ENCODE measurements at places on chromosomes 5 and 9.

DNA sequence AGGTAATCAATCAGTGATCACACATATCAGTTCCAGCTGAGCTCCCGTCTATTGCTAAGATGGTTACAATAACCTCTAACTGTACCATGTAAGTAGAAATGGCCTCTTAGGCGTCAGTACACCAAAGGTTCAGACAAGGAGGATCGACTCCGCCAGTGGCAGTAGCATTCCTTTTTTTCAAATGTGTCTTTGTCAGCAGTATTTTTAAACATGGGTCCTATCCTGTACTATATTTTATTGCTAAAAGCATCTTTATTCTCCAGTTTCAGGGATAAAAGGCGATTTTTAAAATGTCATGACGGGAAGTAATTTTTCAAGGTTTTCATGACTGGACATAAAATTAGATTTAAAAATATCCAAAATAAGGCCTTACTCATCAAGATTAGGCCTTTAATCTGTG lies 64.8 kb upstream of the TBCA start:
- DNase-seq: no peak

DNA sequence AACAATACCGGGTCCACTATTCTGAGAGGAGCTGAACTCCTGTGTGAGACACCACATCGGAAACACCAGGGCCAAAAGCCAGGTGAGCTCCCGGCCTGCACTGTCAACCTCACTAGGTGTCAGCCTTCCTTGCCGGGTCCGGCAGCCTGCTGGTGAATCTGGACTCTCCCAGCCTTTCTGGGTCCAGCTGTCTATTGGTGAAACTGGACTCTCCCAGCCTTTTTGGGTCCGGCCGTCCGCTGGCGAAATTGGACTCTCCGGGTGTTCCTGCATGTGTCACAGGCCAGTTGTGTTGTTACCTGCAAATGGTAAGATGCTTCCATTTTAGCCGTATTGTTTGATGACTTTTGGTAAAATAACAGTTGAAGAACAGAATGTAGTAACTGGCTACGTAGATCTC lies 801.5 kb downstream of the CDH9 start:
- DNase-seq: no peak

GRCh38 chr5:13653709-13654108 lies 290.8 kb downstream of the DNAH5 start:
- DNase-seq: no peak

- DNase-seq: no peak
These were observed 2.4 kb downstream of the SURF6 start for GRCh38 chr9:133333566-133333965.

- DNase-seq: no peak
These were observed 95.5 kb upstream of the PHYKPL start for GRCh38 chr5:178327931-178328711.

- peak; percentile 93 for DNase-seq
These were observed at the start of gene RASA1 for GRCh38 chr5:87267574-87268125. RASA1 (plus strand) TSS chr5:87267883; CDS start chr5:87268452, 569 bp downstream.

DNA sequence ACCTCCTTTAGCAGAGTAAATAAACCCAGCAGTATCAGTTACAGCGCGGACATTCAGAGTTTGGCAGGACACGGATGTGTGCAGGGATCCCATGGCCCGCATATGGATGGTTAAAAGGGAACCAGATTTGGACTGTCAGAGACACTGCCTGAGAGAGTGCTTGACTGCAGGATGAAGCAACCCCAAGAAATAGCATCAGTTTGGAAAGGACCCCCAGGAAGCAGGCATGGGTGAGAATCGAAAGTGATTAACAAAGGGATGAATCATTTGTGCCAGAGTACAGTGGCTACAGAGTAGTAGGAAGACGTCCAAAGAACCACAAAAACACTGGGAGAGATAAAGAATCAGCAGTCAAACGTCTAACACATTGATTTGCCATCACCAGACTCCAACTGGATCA lies 5.5 kb downstream of the C7 start:
- no peak for DNase-seq

GRCh38 chr9:111034898-111035539 lies 3.3 kb downstream of the LPAR1 start:
- DNase-seq: peak; percentile 24

DNA sequence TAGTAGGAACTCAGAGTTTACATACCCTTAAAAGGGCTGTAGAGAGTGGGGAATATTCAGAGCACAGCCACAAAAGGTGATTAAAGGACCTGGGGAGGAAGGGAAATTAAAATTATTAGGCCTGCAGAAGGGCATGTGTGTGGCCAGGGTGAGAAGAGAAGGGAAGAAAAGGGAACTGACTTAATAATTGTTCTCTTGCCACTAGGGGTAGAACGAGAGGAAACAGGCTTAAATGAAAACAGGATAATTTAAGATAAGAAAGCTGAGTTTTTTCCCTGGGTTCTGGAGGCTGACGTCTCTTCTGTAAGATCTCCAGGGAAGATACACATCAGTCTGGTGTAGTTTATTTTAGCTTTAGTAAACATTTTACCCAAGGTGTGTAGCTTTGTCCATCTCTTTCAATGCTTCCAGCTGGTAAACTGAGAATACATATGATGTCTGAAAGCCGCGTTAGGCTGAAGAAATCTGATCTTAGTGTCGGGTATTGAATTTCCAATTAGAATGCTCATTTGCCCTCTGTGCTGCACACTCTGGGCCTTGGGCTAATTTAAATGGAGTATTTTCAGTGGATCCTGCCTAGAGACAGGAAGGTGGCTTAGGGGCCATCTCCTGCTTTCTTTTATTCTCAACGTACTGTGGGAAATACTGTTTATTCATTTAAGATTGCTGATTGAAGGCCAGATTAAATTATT lies 416.8 kb downstream of the TMEM38B start:
- DNase-seq: no peak

- no peak for DNase-seq
These were observed 7.6 kb downstream of the TNIP1 start for GRCh38 chr5:151073280-151073679.

GRCh38 chr5:97094579-97095317 lies 47.7 kb downstream of the LIX1 start:
- no peak for DNase-seq

DNA sequence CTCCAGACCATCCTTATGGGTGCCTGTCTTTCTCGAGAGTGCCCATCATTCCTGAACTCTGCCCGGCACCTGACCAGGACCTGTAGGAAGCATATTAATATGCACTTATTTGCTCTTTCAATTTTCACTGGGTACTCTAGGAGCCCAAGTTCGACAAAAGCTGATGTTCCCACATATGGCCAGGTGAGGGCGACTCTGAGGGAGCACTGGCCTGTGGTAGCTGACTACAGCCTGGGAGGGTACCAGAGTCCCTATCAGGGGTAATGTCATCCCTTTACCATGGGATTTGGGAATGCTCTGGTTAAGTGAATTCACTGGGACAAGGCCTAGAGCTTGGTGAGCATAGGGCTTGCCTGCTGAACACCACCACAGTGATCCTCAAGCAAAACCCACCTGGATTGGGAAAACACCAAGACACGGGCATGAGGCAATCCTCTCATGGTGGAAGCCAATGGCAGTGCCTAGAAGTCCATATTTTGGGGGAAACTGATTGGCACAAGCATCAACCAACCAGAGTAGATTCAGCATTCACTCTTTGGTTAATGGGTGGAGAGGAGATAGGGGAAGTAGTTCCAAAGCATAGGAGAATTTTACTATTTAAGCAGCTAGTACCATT lies 112.2 kb downstream of the MTX3 start:
- no peak for DNase-seq

GRCh38 chr5:122332599-122333555 lies 20.8 kb downstream of the SNCAIP start:
- DNase-seq: no peak

- DNase-seq: peak; percentile 78
These were observed 702 bp downstream of the CDC20B start for GRCh38 chr5:55172051-55172899.

- no peak for DNase-seq
These were observed 3.2 kb downstream of the SNX30 start for GRCh38 chr9:112753725-112754124.

- DNase-seq: no peak
These were observed 185.1 kb downstream of the RGS3 start for GRCh38 chr9:113648586-113648985.

DNA sequence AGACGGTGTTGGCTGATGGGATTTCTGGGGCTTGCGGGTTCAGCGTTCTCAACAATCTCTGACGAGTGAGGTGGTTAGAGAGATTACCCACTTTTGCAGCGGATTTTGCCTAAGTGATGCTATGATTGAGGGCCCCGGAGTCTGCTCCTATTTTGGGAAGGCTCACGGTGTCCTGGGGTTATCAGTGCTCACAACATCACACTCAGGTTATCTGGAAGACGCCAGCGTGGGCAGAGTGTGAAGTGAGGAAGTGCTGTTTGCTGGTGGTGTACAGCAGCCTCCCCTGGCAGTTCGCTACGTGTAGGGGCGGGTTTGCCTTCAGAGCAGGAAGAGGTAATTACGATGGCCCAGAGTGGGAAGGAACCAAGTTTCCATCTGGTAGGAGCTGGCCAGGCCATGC lies 341.2 kb upstream of the IRX2 start:
- DNase-seq: no peak

DNA sequence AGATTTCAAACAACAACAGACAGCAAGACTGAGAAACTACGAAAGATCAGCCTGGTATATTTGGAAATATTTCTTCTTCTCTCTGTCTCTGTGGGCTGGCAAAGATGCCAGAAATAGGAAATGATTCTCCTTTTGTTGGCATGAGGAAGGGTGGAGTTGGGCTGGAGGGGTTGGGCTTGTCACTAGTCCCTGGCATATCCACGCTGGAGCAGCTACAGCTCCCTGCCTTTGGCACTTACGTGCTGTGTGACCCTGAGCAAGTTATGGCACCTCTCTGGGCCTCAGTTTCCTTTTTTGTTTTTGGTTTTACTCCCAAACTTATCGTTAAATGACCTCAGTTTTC lies 354 bp upstream of the KCNMB1 start:
- DNase-seq: no peak

- peak; percentile 73 for DNase-seq
These were observed 79.4 kb downstream of the ESM1 start for GRCh38 chr5:54905942-54906537.

DNA sequence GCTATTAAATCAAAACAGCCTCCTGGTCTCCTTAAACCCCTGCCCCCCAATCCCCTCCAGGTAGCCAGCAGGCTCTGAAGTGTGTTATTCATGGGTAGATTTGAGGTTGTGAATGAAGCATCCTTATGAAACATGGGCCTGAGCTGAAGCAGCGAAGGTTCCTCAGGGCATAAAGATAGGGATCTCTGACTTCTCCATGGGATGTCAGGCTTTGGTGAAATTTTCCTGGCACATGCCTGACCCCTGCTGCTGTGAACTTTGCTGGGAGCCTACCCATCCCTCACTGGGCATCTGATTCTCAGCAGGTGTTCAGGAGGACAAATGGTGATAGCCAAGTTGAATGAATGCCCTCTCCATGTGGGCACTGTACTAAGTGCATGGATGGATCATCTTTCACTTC lies 250.3 kb downstream of the ASTN2 start:
- DNase-seq: no peak

- no peak for DNase-seq
These were observed 32.5 kb downstream of the LEAP2 start for GRCh38 chr5:132905938-132906337.

DNA sequence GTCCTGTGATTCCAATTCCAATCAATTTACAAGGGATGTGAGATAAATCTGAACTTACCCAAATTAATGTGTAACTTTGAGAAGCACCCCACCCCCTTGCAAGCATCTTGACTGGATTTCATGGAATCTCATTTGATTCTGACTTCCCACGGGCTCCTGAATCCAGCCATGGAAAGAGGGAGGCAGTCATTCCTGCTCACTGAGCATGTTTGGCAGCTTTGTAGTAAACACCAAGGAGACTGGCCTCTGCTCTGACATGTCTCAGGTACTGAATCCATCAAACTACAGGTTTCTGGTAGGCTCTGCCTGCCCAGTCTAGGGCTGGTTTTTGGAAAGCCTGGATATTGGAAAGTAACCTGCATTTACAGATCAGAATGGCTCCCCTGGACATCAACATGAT lies 357.6 kb downstream of the ARHGEF28 start:
- no peak for DNase-seq

GRCh38 chr5:150618588-150619281 lies 21.7 kb upstream of the SYNPO start:
- DNase-seq: no peak

DNA sequence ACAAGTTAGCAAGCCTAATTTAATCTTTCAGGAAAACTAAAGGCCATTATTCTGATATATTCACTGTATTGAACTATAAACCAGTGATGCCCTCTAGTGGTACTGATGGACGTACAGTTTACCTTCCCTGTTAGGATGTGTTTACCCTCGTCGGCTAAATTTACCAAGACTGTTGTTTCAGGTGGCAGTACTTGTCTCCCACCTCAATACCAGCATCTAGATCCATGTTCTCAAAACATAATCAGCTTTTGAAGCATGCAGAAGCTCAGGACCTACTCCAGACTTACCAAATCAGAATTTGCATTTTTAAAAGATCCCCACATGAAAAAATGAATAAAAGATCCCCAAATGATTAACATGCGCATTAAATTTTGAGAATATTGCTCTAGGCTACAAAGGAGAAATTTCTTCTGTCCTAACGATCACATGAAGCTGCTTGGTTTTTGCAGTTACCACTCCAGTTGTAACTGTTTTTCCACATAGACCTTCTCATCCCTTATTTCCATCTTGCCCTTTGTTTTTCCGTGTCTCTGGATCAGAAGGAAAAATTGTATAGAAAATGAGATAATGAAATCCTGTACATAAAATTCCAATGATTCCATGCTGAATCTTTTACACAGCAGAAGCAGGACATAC lies 3.2 kb upstream of the BAAT start:
- peak; percentile 52 for DNase-seq

DNA sequence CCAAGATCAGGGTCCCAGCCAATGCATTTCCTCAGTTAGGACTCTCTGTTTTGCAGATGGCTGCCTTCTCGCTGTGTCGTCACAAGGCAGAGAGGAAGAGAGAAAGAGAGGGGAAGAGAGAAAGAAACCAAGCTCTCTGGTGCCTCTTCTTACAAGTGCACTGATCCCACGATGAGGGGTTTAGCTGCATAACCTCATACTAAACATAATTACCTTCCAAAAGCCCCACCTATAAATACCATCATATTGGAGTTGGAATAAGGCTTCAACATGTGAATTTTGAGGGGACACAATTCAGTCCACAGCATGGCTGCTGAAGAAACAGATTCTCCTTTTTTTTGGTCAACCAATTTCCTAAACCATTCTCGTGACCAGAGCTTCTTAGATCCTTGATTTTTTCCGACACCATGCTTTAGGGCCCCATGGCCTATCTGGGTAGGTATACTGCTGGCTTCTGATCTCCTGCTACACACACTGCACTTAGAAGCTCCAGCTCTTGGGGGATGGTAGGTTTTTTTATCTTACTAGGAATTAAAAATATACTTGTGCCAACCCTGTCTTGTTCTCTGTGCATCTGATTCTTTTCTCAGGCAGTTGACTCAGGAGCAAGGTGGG lies 5.1 kb downstream of the CAMK4 start:
- no peak for DNase-seq

- DNase-seq: no peak
These were observed 44.3 kb downstream of the EPB41L4A start for GRCh38 chr5:112374818-112375217.
